ENCODE measurements at places on chromosomes 13 and 19.

- DNase-seq = no peak
Measured at GRCh38 chr19:2170987-2171348, 7.2 kb downstream of the DOT1L start.

DNA sequence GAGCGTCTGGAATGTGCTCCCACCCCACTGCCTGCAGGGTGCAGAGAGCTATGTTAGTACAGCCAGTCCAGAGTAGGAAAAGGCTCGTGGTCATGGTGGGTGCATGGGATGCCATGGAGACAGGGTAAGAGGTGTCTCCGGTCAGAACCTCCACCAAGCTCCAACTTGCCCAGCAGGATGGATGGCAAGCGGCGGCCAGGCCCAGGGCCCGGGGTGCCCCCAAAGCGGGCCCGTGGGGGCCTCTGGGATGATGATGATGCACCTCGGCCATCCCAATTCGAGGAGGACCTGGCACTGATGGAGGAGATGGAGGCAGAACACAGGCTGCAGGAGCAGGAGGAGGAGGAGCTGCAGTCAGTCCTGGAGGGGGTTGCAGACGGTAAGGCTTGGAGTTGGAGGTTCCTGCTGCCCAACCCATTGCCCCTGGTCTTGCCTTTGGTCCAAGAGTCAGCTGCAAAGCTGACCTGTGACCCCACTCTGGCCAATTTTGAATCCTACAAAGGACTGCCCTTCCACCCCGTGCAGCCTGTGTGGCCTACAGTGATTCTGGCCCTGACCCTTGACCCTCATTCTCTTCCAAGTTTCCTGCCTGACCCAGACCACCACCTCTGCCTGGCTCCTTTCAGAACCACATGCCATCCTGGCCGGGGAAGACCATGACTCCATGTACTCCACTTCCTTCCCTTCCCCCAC lies 14.7 kb downstream of the POLD1 start:
- no peak for DNase-seq

DNA sequence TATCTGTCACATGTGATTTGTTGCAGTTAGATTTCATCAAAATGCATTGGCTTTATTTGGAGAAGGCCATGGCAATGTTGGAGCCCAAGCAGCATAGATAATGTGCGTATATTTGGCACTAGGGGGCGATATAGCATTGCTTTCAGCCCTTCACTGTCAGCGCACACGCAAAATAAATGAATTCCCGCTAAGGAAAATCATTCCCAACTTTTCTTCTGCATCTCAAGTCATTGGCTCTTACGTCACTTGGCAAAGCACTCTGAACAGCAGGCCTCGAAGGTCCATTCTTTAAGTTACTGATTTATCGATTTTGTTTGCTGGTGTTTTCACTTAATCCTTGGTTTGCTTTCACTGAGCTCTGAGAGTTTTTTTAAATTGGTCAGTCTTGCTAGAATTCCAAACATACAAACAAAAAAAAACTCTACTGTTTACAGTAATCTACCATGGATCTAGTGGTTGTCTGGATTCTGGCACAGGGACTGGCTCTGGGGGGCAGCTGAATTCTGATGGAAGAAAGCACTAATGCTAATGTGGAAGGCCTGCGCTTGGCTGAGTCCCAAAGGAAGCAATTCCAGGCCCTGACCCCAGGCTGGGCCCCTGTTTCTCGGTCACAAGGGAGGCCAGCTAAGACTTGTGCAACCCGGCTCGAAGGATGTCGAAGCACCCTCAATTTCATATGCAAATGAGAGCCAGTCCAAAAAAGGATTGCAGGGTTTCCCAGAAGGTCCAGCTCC lies 97.7 kb upstream of the IPO5 start:
- DNase-seq = peak; percentile 55

GRCh38 chr13:106916329-106916976 lies 348.5 kb upstream of the ARGLU1 start:
- DNase-seq = no peak

- no peak for DNase-seq
Measured at GRCh38 chr13:75071796-75072195, 410.2 kb downstream of the TBC1D4 start.

GRCh38 chr13:91167706-91168385 lies 179.6 kb upstream of the MIR17HG start:
- no peak for DNase-seq

DNA sequence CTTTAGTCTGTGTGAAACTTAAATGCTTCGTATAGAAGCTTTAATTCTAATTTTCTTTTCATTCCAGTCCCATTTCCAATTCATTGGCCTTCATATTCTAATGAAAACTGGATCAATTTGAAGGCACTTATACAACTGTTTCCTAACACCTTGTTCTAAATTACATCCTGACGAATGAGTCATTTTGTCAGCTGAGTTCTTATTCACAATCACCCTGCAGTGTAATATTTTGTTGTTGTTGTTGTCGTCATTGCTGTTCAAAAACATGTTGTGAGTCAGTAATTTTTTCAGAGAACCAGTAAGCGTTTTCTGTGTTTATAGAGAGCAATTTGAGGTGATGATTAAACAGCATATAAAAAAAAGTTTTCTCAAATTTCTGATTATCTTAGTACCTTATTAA lies 290.0 kb downstream of the PCDH9 start:
- DNase-seq = no peak

DNA sequence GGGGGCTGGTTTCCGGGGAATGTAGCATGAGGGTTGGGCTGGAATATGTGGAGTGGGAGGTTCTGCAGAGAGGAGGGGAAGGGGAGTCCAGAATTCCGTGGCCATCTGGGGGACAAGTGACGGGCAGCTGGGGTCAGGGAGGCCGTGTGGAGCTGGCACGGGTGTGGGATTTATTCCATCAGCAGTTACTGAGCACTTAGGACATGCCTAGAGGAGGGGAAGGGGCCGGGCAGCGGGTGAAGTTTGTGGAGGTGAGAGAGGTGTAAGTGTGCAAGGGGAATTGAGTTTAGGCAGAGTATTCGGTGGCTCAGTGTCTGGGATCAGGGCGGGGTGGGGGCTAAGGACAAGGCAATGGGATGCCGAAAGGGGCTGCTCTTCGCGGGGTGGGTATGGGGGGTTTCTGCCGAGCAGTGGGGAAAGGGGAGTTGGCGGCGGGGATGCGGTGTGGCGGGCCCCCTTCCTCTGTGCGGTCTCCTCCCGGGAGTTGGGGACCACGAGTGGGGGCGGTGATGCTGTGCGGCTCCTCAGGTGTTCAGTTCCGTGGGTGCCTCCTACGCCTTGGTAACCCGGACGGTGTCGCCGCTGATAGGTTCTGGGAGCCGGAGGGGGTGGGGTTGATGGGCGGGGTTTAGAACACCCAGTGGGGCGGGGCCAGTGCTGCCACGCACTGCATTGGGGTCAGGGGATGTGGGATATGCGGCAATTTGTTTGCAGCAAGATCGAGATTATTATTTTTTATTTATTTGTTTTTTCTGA lies 5.4 kb downstream of the CCDC61 start:
- DNase-seq = no peak

DNA sequence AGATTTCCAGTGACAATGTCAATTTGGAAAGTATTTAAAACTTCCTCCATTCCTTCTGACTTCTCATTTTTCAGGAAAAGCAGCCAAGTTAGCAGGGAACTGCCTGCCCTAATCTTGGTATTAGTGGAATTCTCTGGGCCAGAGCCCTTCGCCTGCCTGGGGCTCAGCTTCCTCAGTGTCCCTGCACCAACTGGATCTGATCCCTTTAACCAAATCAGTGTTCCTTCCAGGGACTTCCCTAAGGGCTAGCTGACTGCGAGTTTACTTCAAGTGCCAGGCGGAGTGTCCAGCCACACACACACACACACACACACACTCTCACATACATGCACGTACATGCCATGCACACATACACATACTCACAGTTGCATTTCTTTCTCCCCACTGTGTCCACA lies 20.0 kb downstream of the RAB20 start:
- DNase-seq = no peak

DNA sequence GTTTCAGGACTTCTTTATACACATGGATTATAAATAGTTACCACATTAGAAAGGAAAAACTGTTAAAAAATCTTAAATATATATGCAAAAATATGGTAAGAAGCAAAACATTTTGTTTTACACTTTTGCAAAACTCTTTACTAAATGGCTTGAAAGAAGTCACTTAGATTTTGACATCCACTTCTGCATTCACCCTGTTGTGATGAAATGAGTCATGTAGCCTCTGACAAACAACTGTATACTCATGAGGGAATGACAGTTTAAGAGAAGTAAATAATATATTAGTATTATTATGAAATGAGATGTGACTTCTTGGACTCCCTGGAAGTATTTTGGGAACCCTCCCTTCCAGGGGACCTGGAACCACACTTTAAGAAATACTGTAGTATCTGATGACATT lies 275.6 kb downstream of the DACH1 start:
- peak; percentile 48 for DNase-seq

DNA sequence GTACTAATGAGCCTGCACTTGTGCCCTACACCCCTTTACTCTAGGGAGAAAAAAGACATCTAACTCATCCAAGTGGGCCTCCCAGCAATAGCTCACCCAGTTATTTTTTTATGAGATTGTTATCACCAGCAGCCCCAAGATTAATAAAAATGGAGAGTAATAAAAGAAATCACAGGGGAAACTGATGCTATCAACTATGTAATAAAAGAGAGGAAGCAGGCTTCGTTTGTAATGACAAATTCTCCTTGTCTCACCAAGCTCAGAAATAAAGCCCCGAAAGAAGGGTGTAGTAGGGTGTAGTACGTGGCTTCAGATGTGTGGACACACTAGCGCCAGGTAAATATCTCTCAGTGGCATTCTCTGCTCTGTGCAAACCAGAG lies 204.9 kb downstream of the USP12 start:
- no peak for DNase-seq

DNA sequence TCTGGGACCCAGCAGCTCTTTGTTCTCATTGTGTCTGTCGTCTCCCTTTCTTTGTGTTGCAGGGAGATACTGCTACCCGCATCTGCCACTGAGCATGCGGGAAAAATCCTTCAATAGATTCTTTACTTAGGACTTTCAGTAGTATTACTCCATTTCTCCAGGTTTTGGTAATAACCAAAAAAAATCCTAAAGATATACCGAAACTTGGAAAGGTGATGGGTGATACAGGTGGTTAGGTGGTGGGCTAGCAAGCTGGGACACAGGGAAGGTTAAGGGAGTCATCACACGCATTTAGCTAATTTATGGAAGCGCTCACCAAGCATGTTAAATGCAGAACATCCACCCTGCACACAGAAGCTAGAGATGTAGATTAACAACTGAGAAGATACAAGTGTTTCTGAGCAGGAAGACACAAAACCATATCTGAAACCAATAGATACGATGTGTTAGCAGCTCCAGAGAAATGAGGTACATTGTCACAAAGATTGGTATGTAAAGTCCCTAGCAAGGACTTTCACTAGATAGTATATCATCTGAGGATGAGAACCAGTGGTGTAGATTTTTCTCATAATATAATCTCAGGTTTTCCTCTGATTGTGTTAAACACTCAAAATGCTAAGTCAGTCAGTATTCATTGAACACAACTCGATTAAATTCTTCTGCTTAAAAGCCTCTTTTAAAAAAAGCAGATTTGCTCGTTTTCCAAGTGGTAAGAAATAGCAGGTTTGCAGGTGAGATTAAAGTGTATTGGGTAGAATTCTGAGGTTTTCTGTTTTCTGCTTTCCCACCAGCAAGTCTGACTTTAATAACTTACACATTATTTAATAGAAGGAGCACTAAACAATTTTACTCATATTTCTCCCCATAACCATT lies 1.2 kb upstream of the SLAIN1 start:
- no peak for DNase-seq

- DNase-seq = no peak
Measured at GRCh38 chr13:52804202-52804641, 44.2 kb downstream of the PCDH8 start.

- DNase-seq = no peak
Measured at GRCh38 chr19:14528419-14529253, 758 bp upstream of the TECR start.

DNA sequence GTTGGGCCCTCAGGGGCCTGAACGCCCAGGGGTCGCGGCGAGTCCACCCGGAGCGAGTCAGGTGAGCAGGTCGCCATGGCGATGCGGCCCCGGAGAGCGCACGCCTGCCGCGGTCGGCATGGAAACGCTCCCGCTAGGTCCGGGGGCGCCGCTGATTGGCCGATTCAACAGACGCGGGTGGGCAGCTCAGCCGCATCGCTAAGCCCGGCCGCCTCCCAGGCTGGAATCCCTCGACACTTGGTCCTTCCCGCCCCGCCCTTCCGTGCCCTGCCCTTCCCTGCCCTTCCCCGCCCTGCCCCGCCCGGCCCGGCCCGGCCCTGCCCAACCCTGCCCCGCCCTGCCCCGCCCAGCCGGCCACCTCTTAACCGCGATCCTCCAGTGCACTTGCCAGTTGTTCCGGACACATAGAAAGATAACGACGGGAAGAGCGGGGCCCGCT lies at the start of gene CCNA1:
Gene CCNA1, plus strand, starts transcription at position 390 of the 439 bp plus-strand sequence. CDS start 562 bp downstream, outside the sequence.
- no peak for DNase-seq

GRCh38 chr13:95833719-95834118 lies 156.8 kb downstream of the DNAJC3 start:
- DNase-seq = no peak

GRCh38 chr19:1226522-1227303 lies 11.1 kb downstream of the CBARP start:
- no peak for DNase-seq

- DNase-seq = no peak
Measured at GRCh38 chr13:34567597-34567996, 374.5 kb upstream of the NBEA start.

All from AML-193 (cell line).